ENCODE measurements at places on chromosomes 7 and 10.
A peak's percentile ranks its signal among the peaks of the same experiment; 100 is the strongest.

- no peaks in the 10 kb centered on the region for H3K27me3 ChIP-seq
- no peaks in the 10 kb centered on the region for H3K36me3 ChIP-seq
These were observed 306.8 kb downstream of the SDK1 start for GRCh38 chr7:3607847-3608246.

- H3K27me3 ChIP-seq: no peaks in the 10 kb centered on the region
- no peak overlapping the region for H3K27ac ChIP-seq
- no peak overlapping the region for H3K4me3 ChIP-seq
- no peaks in the 10 kb centered on the region for H3K4me1 ChIP-seq
- H3K36me3 ChIP-seq: peaks cover 26% of the 10 kb centered on the region
These were observed 96.0 kb downstream of the UPF2 start for GRCh38 chr10:11946652-11947051.

DNA sequence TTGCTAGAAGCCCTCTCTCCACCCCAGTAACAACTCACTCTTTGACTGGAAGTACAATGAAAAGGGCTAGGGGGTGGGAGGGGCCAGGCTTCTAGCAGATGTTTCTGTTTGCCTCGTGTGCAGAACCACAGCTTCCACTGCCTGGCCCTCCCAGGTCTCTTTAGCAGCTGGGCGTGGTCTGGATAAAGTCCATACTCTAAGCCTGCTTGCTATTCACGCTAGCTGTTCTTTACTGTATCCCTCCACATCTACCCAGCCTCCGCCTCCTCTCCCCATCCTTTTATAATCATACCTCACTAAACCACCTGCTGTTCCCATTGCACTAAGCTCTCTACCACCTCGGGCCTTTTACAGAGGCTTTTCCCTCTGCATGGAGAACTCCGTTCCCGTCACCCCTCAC, 288.8 kb downstream of the CAMK1D start:
- peaks cover 4% of the 10 kb centered on the region for H3K4me1 ChIP-seq
- DNase-seq: no peak
- H3K36me3 ChIP-seq: peaks cover 4% of the 10 kb centered on the region
- no peaks in the 10 kb centered on the region for H3K27me3 ChIP-seq
- no peak overlapping the region for H3K4me3 ChIP-seq

- no peaks in the 10 kb centered on the region for H3K27me3 ChIP-seq
- no peaks in the 10 kb centered on the region for H3K36me3 ChIP-seq
- no peak overlapping the region for H3K27ac ChIP-seq
- H3K4me3 ChIP-seq: no peak overlapping the region
These were observed 174.6 kb upstream of the TARP start for GRCh38 chr7:38448054-38448453.

DNA sequence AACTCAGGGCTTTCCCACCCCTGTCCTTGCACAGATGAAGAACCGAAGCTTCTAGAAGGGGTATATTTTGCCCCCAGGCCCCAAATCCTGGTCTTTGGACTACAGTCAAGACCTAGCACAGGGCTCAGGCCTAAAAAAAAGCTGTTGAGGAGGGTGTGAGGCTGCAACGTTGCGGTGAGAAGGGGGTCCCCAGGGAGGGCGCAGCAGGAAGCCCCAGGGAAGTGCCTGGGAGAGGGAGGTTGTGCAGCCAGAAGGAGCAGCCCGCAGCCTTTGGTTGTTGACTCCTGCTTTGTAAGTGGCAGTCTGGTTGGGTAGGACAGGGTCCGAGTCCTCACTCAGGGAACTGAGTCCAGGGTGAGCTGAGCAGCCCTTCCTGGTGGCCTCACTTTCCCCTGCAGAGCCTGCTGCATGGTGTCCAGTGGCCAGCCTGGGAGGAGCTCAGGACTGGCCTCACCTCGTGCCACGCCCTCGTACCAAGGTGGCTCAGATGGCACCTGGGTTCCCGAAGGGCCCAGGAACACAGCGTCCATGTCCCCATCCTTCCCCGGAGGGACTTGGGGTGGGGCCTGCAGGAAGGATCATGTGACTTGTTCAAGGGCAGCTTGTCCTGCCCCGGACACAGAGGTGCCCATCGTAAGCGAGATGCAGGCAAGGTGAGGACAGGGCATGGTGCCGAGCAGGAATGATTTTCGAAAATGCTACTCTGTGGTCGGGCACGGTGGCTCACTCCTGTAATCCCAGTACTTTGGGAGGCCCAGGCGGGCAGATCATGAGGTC, 166.4 kb upstream of the TNRC18 start:
- peaks cover 28% of the 10 kb centered on the region for H3K4me1 ChIP-seq
- no peaks in the 10 kb centered on the region for H3K36me3 ChIP-seq

DNA sequence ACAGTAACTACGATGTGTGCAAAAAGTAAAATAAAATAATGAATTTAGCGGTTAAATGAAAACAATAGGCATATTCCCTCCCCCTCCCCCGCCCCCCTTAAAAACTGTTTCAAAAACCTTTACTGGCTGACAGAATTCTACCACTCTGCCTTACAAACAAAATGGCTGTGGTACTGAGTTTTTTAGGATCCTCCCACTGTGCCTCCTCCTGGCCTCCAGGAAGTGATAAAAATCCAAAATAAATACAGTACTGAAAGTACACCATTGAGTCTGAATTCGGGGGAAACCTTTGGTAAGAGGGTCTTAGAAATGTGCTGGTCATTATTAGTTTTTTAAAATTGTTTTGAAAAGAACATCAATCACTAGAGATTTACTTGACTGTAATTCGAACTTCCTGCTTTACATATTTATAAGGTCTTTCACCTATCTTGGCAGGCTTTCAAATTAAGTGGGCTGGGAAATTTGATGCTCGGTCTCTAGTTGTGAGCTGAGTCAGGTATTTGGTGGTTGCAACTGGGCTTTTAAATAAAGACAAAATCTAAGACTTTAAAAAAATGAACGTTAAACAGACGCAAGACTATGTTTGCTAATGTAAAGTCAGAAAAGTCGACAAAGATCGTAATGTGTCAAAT, 32.5 kb upstream of the EPC1 start:
- peak overlapping the region; percentile 88 for H3K27ac ChIP-seq
- H3K27me3 ChIP-seq: no peaks in the 10 kb centered on the region
- no peaks in the 10 kb centered on the region for H3K36me3 ChIP-seq
- DNase-seq: no peak
- peak overlapping the region; percentile 86 for H3K4me3 ChIP-seq

DNA sequence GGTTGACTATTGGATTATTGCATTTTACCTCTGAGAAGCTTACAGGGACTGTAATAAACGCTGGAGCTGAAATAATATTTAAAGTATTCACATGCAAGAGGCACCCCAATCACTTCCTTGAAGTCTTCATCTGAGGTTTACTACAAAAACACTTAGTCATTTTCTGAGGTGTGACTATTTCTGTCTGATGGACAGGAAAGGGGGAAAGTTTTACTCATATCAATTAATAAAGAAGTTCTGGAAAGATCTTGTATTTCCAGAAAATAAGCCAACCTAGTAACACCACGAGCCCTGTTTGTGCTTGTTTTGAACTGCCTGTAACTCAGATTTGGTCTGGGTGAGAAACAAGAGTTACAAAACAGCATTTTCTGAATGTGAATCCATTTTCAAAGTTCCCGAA, 63.9 kb upstream of the PRKCQ start:
- H3K4me3 ChIP-seq: no peak overlapping the region
- no peak overlapping the region for H3K27ac ChIP-seq
- H3K27me3 ChIP-seq: no peaks in the 10 kb centered on the region
- H3K36me3 ChIP-seq: no peaks in the 10 kb centered on the region

DNA sequence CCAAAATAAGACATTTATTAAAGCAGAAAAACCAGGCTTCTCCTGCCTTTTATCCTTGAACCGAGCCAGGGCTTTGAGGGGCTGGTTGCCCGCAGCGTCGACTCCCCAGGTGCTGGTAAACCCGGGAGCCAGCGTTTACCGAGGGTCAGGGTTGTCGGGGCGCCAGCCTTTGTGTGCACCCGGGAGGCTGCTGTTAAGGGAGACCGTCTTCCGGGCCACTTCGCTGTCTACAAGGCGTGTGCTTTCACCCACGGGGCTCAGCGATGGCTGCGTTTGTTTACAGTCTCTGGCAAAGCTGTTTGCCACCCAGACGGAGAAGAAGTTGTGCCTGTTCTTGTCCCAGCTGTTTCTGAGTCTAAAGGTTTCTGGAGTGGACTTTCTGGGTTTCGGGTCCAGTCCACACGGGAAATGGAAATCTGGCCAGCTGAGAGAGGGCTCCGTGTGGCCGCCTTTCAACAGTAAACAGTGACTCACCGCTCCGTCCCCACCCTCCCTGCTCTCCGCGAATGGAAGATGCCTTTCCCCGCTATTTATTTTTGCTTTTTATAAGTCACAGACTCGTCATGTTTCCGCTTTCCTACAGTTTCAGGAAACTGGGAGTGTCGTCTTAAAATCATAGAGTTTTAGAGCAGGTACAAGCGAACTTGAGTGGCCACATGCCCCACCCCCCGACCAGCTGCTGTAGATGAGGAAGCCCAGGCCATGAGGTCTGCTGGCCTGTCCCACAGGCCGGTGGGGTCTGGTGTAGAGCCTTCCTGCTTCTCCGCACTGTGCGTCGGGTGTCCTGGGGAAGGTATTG, 2.2 kb downstream of the MAFK start:
- H3K36me3 ChIP-seq: peaks cover 11% of the 10 kb centered on the region
- H3K27me3 ChIP-seq: no peaks in the 10 kb centered on the region
- H3K4me1 ChIP-seq: peaks cover 28% of the 10 kb centered on the region
- peak overlapping the region; percentile 85 for H3K27ac ChIP-seq
- DNase-seq: peak; percentile 62
- peak overlapping the region; percentile 60 for H3K4me3 ChIP-seq

- no peaks in the 10 kb centered on the region for H3K27me3 ChIP-seq
- H3K27ac ChIP-seq: no peak overlapping the region
- no peaks in the 10 kb centered on the region for H3K4me1 ChIP-seq
- DNase-seq: no peak
These were observed 259.2 kb downstream of the HDAC9 start for GRCh38 chr7:18754766-18755165.

DNA sequence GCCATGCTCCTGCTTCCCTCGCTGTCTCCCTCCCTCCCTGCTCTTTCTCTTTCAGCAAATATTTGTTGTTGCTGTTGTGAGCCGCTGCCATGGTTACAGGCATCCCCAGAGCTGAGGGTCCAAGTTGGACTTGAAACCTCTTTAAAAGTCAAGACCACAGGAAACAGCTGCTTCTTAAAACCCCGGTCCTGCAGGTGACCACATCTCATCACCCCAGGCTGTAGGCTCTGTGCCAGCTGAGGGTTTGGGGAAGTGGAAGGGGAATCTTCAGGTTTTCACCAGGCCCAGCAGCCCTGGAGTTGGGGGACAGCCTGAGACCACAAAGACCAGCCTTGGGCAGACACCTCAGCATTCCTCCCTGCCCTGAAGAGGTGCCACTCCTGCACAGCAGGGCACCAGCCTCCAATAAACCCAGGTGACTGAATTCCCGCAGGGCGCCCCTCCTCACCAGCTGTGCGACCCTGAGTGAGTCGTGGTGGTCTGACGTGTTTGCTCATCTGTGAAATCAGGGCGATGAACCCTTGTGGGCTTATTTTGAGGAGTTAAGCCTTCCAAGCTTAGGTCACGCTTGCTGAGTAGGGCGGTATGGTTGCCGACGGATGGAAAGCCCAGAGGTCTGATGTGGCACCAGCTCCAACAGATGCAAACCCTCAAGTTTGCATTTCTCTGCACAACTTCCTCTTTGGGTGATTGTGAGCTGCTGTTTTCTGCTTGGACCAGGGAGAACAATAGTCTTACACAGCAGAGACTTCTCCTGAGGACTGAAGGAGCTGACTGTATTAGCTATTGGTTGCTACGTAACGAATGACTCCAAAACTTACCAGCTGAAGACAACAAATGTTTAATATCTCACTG, 24.8 kb downstream of the NPTX2 start:
- no peak overlapping the region for H3K27ac ChIP-seq
- no peaks in the 10 kb centered on the region for H3K4me1 ChIP-seq
- no peaks in the 10 kb centered on the region for H3K36me3 ChIP-seq
- H3K4me3 ChIP-seq: no peak overlapping the region
- no peak for DNase-seq

DNA sequence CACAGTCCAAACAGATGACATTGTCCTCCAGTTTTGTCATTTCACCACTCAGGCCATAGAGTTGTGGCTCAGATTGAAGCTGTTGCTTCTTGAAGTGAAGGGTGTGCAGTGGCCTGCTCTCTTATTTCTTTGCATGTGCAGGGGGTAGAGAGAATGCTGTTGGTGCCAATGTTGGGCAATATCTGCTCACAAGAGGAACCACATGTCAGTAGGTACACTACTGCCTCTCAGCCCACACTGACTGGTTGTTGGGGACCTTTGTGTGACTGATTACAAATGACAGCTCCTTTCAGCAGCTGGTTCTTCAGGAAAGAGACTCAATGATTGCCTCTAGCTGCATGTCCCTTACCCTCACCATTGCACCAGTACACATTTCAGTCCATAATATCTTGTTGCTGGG, 21.9 kb upstream of the SFTPA1 start:
- no peaks in the 10 kb centered on the region for H3K36me3 ChIP-seq
- no peaks in the 10 kb centered on the region for H3K27me3 ChIP-seq
- no peak overlapping the region for H3K27ac ChIP-seq
- no peak for DNase-seq

DNA sequence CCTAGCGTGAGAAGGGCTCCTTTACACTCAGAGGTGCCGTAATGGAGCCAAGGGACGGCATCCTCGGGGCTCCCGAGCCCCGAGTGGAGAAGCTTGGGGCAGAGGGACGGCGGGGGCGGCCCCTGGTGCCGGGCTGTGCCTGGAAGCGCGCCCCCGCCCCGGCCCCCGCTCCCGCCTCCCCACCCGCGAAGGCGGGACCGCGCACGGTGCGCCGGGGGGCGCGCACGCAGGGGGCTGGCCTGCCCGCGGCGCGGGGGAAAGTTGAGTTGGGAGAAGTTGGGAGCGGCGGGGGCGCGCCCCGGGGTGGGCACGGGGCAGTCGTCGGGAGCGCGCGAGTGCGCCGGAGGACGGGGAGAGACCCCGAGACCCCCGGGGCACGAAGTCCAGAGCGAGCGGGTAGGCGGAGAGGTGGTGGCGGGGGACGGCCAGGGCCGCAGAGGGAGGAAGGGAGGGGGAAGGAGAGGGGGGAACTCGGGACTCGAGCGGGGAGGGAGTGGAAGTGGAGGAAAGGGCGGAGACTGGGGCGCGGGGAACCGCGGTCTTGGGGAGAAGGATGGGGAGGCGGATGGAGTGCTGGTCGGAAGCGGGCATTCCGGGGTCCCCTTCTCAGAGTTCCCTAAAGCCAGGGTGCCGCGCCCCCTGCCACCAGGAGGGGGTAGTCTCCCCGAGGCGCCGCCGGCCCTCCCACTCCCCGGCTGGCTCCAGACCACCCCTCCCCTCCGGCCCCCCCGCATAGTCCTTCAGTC, at the start of gene SLC4A2:
TSS of gene SLC4A2 (plus strand) at position 223 of the 746 bp plus-strand sequence. CDS start 2,399 bp downstream, outside the sequence.
- peaks cover 10% of the 10 kb centered on the region for H3K36me3 ChIP-seq
- H3K4me3 ChIP-seq: peak within 1 kb of the TSS; percentile 66
- peaks cover 29% of the 10 kb centered on the region for H3K4me1 ChIP-seq
- H3K27ac ChIP-seq: peak within 1 kb of the TSS; percentile 77
- DNase-seq: peak; percentile 56

- no peaks in the 10 kb centered on the region for H3K36me3 ChIP-seq
- peak overlapping the region; percentile 63 for H3K4me3 ChIP-seq
- H3K4me1 ChIP-seq: no peaks in the 10 kb centered on the region
- H3K27ac ChIP-seq: peak overlapping the region; percentile 11
- peak; percentile 18 for DNase-seq
These were observed 520 bp downstream of the ELAPOR2 start for GRCh38 chr7:87058744-87059524.
